Small intestine (tissue), 16 donors: ENCODE measurements at places on chromosomes 12 and 14. TPM values are rescaled to one million over a fixed set of nuclear protein-coding genes. Genes with fewer than 3 reads are reported as not detected.

DNA sequence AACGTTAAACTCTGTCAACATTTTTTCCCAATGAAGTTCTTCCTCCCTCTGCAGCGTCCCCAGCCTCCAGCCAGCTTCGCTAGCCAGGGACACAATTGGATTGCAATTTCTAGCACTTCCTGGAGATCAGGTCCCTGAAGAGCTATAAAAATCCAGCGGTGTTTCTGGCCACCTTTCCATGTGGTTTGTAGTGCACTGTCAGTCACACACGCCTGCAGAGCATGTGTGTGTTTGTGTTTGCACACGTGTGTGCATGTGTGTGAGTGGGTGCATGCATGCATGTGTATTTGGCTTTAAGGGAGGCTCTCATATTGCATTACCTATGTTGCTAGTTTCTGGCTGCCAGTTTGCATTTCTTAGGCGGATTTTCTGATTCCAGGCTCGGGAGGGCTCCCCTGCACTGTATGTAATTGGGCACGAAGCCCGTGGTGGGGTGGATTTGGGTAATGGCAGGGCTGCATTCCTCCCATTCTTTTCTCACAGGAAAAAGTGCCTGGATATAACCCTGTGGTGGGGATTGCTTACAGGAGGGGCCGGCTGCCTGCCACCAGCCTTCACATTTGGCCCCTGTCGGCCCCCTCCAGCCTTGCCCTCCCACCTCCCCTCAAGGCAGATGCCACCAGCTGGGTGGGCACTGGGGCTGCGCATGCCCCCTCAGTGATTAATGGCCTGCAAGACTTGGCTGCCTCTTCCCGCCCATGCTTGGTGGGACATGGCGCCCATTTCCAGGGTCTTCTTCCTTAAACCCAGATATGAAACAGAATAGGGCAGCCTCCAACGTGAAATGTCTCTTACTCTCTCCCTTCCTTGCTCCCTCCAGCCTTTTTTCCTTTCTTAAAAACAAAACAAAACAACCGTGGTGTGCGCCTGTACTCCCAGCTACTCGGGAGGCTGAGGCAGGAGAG lies 74.0 kb downstream of the TSPAN9 start:
- no peak for DNase-seq

- DNase-seq: peak; percentile 66
Observed at GRCh38 chr14:67269298-67270060, 28.2 kb downstream of the PALS1 start.

GRCh38 chr12:92465786-92466295 lies 236.9 kb upstream of the PLEKHG7 start:
- no peak for DNase-seq

DNA sequence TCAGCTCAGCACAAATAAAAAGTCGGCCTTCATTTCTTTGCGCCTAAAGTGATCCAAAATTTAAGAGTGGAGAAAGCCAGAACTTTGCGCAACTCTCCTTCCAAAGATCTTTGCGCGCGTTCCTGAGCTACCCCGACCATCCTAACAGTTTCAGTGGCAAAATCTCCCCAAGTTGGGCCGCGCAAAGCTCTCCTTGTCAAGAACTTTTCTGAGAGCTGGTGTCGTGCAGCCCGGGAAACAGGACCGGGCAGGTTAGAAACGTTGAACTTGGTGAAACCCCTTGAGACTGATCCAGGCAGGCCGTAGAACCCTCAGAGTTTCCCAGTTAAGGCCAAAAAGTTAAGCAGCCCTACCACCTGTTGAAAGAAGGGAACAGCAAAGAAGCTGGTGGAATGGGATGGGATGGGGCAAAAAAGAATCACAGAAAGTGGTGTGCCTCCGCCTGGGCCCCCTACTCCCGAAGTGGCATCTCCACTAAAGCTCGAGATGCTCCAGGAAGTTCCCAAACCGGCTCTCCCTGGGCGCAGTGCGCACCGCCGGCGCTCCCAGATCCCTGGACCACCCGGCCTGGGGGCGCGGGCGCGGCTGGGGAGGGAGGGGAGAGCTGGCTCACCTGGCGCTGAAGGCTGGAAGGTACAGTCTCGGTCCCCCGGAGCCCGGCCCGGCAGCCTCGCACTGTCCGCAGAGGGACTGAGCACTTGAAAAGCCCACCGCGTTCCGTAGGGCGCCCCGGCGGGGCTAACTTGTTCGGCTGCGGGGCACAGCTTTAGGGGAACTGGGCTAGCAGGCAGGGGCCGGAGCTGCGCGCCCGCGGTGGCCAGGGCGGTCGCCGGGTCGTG lies 768 bp downstream of the DBX2 start:
- no peak for DNase-seq

DNA sequence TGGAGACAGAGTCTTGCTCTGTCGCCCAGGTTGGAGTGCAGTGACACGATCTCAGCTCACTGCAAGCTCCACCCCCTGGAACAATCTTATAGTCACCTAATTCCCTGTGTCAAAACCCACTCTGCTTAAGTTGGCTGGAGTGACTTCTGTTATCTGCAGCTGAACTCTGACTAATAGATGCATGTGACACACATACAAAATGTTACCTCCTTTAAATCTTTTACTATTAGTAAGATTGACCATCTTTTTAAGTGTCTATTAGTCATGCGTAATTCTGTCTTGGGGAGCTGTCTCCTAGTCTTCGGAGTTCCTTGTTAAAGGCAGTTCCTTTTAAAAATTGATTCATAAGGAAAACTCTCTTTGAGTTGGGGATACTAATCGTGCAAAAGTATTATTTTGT lies 7.4 kb downstream of the IFI27L1 start:
- DNase-seq: no peak

DNA sequence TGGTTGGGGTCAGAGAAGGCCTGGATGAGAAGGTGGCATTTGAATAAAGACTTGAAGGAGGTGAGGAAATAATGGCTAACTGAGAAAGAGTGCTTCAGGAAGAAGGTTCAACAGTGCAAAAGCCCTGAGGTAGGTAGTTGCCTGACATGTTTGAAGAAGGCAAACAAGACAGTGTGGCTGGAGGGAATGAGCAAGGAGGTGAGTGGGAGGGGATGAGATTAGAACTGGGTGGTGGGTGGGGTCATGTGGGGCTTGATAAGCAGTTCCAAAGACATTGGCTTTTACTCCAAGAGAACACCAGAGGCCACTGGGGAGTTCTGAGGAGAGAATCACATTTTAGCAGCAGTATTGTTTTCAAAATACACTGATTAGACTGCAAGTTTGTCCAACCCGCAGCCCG lies 50.5 kb downstream of the HSPB8 start:
- DNase-seq: no peak

DNA sequence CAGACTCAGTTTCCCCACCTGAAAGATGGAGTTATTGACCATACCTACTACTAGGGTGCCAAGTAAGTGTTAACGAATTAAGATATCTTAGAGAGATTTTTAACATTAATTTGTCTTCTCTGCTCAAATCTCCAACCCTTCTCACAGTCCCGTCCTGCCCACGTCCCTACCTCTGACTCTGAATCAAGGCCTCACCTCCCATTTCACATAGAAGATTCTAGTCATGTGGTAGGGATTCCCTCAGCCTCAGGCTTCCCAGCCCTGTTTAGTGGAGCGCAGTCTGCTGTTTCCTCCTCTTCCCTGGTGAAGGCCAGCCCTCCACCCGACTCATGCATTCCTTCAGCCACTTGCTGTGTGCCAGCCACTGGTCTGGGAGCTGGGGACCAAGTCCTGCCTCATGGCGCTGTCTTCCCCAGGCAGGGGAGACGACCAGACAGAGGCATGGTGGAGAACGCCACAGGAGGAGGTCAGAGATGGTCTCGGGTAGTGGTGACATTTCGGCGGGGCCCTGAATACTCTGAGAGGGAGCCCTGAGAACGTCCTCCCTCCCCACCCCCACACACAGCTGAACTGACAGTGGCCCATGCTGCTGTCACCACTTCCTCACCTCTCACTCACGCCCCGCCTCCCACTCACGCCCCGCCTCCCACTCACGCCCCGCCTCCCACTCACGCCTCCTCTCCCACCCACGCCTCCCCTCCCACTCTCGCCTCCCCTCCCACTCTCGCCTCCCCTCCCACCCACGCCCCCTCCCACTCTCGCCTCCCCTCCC lies 38.8 kb downstream of the TMEM63C start:
- DNase-seq: no peak

- no peak for DNase-seq
Observed at GRCh38 chr14:32009221-32009975, 67.7 kb upstream of the ARHGAP5 start.

OTOGL gene
- not detected for polyA plus RNA-seq

DNA sequence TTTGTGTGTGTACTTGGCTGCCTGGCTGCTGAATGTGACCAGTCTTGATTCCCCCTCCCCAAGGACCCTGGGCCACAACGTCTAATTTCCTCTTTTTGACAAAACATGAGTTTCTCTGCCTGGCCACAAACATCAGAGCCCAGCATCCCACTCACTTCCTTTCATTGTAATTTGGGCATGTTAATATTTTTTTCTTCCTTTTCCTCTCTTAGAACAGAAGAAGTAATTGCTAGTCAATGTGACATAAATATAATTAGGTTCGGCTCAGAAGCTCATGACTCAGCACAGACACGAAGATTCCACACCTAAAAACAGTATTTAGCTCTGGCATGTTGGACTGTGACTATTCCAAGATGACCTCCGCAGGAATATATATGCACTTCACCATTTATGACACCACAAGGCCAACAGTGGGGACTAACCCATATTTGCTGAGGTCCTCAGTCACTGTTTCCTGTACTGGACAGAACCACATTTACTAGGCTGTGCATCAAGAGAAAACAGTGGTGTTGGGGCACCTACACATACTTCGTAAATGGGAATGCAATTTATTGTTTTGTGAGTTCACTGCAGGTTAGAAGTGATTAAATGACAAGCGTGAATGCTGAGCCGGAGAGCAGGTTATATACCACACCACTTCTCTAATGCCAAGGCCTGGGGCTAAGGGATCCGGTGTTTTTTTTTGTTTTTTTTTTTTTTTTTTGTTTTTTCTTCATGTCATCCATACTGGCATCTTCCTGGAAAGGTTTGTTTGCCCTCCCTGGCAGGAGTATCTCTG lies 4.2 kb downstream of the GSG1 start:
- DNase-seq: no peak

DNA sequence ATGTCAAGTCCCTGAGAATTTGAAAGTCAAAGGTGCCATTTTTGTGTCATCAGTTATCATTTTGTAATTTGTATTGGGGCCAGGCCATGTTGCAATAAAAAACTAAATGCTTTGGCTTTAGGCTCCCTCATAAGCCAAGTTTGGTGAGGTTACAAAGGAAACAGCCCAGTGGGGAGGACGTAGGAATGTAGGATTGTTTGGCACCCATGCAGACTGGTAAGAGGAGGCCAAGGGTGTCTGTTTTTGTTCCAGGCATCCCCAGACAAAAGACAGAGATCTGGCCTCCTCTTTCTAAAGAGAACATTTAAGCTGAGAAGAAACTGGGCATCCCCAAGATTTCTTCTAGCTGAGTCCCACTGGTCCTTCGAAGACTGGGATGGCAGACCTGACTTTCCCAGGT lies 111.7 kb downstream of the SUDS3 start:
- DNase-seq: no peak

PZP gene
- polyA plus RNA-seq: not detected

GRCh38 chr14:58146399-58146798 lies 5.6 kb downstream of the ARMH4 start:
- no peak for DNase-seq

DNA sequence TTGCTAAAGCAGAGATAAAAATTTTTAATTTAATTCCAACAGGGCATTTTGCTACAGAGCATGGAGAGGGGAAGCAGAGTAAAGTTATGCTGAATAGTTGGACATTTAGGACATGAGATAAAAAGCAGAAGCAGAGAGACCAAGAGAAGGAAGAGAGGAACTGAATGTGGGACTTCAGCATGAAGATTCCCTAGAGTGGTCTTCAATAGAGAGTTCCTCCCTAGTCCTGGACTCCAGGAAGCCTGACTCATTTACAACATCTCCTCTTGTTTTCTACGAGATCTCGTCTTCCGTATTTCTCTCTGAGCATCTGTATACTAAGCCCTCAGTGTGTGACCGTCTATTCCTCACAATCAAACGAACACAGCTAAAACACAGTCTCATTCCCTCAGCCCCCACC lies 35.2 kb upstream of the IFT81 start:
- no peak for DNase-seq

- DNase-seq: no peak
Observed at GRCh38 chr14:97281741-97282140, 484.6 kb downstream of the VRK1 start.

DNA sequence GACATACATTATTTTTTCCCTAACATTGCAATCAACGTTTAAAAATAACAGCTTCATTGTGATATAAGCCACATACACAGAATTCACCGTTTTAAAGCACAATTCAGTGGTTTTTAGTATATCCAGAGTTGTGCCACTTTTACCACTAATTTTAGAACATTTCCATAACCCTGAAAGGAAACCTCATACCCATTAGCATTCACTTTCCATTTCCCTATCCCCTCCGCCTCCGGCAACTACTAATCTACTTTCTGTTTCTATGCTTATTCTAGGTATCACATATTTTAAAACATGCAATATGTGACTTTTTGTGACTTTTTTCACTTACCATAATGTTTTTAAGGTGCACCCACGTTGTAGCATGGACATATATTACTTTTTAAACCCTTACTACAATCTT lies 55.6 kb upstream of the ISM2 start:
- DNase-seq: no peak

- no peak for DNase-seq
Observed at GRCh38 chr14:97538749-97539410, 741.7 kb downstream of the VRK1 start.

DNA sequence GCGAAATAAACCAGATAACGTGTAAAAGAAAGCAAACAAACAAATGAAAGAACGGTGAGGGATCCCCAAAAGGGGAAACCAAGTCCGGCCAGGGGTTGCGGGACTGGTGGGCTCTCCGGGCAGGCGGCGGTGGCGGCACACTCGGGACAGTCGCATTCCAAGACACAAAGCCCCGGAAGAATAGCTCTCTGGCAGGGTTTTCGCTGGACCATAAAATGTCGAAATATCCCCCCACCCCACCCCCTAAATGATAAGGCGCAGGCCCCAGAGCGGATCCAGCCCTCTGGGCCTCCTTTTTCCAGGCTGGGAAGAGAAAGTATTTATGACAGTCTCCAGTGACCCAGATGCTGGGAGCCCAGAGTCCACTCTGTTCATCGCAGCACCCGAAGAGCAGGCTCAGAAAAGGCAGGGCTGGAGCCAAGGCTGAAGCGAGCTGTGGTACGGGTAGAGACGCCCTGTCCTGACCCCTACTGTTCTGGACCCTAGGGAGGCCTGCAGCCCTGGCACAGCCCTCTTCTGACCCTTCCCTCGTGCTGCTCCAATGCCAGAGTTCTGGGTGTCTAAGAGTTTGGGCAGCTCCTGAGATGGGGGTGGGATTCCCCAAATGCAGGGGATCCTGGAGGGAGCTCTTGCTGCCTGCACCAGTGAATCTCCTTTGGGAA lies 2.1 kb upstream of the HOXC8 start:
- DNase-seq: peak; percentile 72
